ENCODE measurements at places on chromosomes 2 and 18. TPM values are rescaled to one million over a fixed set of nuclear protein-coding genes. Genes with fewer than 3 reads are reported as not detected.

GCG gene
- total RNA-seq: not detected

APLF gene
- 2.8 TPM for total RNA-seq

AQP12B gene
- not detected for total RNA-seq

MOGAT1 gene
- not detected for total RNA-seq

ALLC gene
- total RNA-seq: not detected

ZNF385B gene
- 2.6 TPM for total RNA-seq

HAT1 gene
- total RNA-seq: 32.6 TPM

SPP2 gene
- total RNA-seq: not detected

DPP4 gene
- total RNA-seq: 83.2 TPM

ANKRD53 gene
- 0.65 TPM for total RNA-seq

TNFRSF11A gene
- total RNA-seq: not detected

IL37 gene
- total RNA-seq: not detected

INHA gene
- total RNA-seq: 4.7 TPM

CPLX4 gene
- total RNA-seq: not detected

DCC gene
- under 0.01 TPM for total RNA-seq

RNU2-63P gene
- total RNA-seq: not detected

SP9 gene
- not detected for total RNA-seq

ALK gene
- total RNA-seq: under 0.01 TPM

CRYBA2 gene
- total RNA-seq: not detected

FTCDNL1 gene
- total RNA-seq: 0.79 TPM

C2orf80 gene
- not detected for total RNA-seq

TUBA3E gene
- 0.22 TPM for total RNA-seq

SH3RF3 gene
- not detected for total RNA-seq

LYG1 gene
- total RNA-seq: 0.79 TPM

OSBPL1A gene
- total RNA-seq: 33.9 TPM

RGPD5 gene
- total RNA-seq: 13.7 TPM

B3GNT7 gene
- total RNA-seq: 0.65 TPM

KIAA2012 gene
- total RNA-seq: under 0.01 TPM

All from placental epithelial cell (primary cell).